ENCODE measurements at places on chromosomes 12 and 14. TPM values are rescaled to one million over a fixed set of nuclear protein-coding genes. Genes with fewer than 3 reads are reported as not detected.
A peak's percentile ranks its signal among the peaks of the same experiment; 100 is the strongest.

- DNase-seq = no peak
Observed at GRCh38 chr12:14695715-14696141, 671 bp downstream of the GUCY2C start.

Gene WIF1
- total RNA-seq = not detected

- DNase-seq = no peak
Observed at GRCh38 chr12:52910248-52910883, 5.5 kb upstream of the KRT8 start.

DNA sequence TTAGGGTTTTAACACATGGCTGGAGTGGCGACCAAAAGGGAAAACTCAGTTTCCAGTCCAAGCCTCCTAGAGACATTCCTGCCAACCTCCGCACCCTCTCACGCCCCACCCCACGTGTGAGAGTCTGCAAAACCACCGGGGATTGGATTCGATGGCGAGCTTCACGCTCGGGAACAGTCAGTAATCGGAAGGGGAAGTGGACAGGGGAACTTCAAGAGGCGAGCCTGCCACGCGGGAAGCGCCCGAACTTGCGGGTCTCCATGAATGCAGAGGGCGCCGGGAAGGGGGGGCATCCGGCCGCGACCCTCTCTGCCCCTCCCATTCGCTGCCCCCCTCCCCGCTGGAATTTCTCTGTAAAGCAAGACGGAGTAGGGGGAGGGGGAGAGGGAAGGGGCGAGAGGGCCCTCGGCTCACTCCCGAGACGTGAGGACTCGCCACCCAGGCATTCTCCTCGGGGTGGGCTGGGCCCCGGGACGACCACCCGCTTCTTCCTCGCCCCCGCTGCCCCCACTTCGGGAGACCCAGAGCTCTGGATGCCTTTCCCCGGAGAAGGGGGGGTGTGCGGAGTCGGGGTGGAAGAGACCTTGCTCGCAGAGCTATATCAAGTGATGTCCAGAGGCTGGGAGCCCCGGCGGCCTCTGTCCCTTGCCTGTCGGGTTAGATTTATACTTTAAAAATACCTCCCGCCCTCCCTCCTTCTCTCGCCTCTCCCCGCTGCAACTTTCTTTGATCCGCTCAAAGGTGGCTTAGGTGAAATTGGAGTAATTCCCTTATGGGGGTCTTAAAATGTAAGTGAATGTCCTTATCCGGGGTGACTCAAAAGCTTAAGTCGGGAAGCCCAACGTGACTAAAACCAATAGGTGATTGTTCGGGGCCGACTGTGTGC, 2.5 kb upstream of the CCND2 start:
- DNase-seq = peak; percentile 15

Data from endothelial cell of umbilical vein (primary cell).